ENCODE measurements at places on chromosomes 1 and 21. TPM values are rescaled to one million over a fixed set of nuclear protein-coding genes. Genes with fewer than 3 reads are reported as not detected.

GRCh38 chr1:171664976-171665375, 12.5 kb upstream of the MYOC start:
- no peak for DNase-seq

DNA sequence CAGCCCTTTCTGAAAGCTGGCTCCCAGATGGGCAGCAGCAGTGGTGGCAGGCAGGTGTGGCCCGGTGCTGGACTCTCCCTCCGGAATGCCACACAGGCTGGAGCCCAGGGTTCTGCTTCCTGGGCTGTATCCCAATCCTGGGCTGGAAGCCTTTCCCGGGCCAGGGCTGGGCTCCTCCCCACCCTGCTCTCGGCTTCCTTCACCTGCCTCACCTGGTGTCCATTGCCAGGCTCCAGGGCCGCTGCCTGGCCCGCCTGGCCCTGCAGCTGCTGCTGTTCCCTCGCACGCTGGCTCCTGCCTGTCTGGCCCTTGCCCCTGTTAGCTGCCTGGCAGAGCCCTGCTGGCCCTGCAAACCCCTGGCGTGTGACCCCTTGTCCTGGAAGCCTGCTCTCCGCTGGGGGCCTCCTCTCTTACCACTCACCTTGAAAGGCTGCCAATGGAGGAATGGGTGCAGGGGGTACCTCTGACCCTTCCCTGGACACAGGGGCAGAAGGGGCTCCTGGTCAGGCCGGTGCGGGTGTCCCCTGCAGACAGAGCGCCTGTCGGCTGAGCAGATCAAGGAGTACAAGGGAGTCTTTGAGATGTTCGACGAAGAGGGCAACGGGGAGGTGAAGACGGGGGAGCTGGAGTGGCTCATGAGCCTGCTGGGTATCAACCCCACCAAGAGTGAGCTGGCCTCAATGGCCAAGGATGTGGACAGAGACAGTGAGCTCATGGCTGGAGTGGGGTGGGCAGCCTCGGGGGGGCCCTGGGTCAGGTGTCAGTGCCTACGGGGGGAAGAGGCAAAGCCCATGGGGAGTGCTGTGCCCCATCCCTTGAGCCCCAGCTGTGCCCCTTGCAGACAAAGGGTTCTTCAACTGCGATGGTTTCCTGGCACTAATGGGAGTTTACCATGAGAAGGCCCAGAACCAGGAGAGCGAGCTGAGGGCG, 1.1 kb downstream of the CALML6 start:
- DNase-seq, result no peak

- DNase-seq, result no peak
Observed at GRCh38 chr21:38952890-38953289, 147.2 kb downstream of the ETS2 start.

DNA sequence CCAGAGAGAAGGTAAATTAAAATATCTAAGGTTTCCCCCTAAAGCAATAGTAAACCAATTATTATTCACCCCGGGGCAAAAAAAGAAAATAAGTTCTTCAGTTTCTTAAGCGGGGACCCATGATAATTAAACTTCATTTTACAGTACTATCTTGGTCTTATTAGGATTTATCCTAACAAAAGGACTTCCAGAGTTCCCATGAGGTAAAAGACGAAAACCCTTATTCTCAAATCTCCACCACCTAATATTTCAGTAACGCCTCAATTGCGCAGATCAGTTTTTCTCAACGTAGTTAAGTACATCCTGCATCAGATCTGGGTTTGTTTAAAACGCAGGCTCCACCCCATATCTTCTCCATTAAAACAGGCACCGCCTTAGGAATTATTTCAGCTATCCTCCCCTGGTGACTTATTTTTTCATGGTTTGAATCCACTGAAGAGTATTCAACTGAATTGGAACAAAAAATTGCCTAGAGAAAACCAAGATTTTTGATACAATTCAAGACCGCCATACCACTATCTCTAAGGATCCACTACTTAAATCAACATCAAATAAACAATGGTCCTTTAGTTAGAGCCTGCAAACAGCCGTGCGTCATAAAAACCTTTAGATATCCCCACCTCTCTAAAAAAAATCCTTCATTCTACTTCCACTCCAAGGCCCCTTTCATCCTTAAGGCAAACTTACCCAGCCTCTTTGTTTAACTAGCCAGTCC, 1.7 kb downstream of the MCL1 start:
- DNase-seq, result peak; percentile 76

DNA sequence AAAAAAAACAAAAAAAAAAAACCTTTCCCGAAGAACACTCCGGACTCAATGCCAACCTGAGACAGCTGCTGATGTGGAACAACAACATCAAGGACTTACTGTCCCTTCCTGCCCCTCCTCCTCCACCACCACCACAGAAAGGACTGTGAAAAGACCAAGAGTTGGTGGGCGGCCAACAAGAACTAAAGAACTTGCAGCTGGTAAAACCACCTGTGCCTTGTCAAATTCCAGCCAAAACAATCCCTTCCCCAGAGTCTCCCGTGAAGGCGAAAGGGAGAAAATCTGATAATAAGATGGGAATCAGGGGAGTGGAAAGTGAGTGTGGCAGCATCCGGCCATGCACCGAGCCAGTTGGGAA, 88.9 kb downstream of the PROX1 start:
- no peak for DNase-seq

- no peak for DNase-seq
Observed at GRCh38 chr1:64337926-64338325, 132.0 kb upstream of the CACHD1 start.

DNA sequence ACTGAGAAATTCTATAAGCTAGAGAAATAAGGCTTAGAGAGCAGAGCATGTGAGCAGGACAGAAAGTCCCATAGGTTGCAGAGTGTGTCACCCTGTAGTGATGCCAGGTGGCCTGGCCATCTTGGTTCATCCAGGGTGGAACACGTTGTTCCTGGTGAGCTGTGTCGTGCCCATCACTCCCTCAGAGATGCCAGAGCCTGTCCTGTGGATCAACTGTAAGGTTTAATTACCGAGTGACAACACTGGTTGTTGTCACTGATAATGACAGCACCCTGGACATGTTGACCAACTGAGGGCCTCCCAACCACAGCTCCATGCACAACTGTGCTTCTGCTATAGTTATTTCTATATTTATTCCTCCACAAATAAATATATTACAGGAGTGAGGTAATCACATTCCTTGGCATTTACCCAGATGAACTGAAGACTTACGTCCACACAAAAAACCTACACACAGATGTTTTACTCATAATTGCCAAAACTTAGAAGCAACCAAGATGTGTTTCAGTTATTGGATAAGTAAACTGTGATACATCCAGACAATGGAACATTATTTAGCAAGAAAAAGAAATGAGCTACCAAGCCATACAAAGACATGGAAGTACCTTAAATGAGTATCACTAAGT, 6.2 kb downstream of the C1orf198 start:
- no peak for DNase-seq

GRCh38 chr1:175479521-175480342, 263.7 kb downstream of the TNR start:
- DNase-seq, result no peak

The CELA3A gene
- total RNA-seq, result not detected

The LCE1A gene
- total RNA-seq, result not detected

The DENND4B gene
- 65.2 TPM for total RNA-seq

The CELA3B gene
- total RNA-seq, result not detected

The TBX15 gene
- total RNA-seq, result not detected

The KIAA1614 gene
- total RNA-seq, result not detected

All from Karpas-422 (cell line).